Progenitor cell of endocrine pancreas (in vitro differentiated cells): ENCODE measurements at places on chromosomes 16 and 17.
A peak's percentile ranks its signal among the peaks of the same experiment; 100 is the strongest.

- no peak for DNase-seq
Measured at GRCh38 chr17:67746704-67747571, 29.2 kb downstream of the NOL11 start.

GRCh38 chr16:89446136-89446974 lies 44.0 kb downstream of the ANKRD11 start:
- DNase-seq, result no peak

DNA sequence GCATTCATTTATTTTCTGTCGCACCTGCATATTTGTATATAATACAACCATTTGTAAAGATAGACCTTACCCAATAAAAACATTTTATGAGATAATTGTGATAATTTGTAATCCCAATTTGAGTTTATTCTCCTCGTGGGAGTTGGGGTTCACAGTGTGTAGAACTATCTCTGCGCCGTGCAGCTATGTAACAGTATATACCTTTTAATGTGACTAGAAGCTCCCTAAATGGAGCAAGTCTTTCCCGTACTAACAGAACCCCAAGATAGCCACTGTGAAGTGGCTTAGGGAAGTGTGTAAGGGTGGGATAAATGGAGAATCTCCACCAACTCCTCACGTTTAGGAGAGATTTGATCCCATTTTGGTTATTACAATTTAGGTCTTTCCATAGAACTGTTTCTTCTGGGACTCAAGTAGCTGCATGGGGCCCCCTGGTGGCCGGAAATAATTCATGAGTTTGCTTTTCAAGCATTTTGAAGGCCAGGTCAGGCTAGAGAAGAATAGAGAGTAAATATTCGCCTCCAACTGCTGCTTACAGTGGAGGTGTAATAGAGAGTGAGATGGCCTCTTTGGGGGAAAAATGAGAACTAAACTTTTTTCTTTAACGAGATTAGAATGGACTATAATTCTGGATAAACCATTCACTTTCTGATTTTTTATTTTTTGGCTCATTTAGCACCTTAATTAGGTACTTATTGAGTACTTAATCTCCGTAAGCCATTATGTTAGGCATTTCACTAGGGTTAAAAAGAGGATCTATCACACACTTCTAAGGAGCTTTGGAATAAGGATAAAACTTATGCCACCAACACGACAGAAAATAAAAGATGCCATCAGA lies 4.5 kb downstream of the TMEM100 start:
- DNase-seq, result peak; percentile 64

DNA sequence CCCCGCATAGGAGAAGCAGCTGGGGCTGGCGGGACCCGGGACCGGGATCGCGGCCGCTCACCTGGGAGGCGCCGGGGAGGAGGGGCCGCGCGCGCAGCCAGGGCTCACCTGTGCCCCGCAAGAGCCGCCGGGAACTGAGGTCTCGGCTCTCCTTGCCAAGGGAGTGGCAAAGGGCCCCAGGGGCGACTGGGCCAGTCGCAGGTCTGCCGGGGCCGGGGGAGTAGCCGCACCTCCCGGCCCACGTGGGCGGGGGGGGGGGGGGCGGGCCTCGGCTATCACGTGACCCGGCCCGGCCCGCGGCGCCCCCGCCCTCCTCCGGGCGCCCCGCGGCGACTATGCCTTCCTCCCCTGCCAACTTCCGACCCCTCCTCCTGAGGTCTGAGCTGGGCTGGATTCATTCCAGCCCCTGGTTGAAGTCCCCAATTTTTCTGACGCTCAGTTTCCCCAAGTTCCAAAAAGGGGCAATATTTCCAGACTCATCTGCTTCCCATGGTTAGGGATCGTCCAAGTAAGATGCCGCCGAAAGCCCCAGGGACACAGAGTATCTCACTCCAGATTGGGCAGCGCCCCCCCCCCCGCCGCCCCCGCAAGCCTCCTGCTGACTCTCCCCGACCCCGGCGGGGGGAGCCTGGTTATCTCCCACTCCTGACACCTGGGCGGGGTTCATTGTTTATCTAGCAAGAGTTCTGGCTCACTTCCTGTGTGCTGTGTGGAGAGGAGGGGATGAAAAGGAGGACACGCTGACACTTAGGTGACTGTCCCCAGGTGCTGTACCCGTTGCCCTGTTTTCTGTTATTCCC lies at the start of gene TMC6:
Gene TMC6 (minus strand): TSS at position 205 of the 800 bp plus-strand sequence. CDS start 1,923 bp downstream, outside the sequence.
- DNase-seq, result peak; percentile 66

GRCh38 chr16:30904114-30904780 lies 7.8 kb downstream of the CTF1 start:
- no peak for DNase-seq

DNA sequence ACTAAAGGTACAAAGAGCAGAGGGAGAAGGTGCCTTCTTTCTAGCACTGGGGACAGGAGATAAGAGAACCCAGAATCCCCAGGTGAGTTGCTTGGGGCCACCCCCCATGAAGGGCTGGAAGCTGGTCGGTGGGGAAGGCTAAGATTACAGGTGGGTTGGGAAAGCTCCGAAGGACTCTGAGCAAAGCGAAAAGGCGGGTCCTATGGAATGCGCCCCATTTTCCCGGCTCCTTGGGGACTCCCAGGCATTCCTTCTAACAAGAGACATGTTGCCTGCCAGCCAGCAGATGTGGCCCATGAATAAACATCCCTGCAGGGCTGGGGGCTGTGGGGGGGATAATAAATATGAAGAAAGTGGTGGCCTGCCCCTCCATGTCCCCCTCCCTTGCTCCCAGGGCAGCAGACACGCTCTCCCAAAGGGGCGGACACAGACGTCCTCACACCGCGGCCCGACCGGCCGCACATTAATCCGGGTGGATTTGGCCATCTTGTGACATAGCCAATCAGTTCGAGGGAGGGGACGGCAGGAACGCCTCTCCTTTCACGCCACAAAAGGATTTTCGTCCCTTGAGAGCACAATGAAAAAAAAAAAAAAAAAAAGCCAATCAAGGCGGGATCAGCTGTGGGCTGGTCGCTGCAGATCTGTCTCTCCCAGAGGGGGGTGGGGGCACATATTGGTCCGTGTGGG lies 98.5 kb downstream of the SOX9 start:
- DNase-seq, result no peak

DNA sequence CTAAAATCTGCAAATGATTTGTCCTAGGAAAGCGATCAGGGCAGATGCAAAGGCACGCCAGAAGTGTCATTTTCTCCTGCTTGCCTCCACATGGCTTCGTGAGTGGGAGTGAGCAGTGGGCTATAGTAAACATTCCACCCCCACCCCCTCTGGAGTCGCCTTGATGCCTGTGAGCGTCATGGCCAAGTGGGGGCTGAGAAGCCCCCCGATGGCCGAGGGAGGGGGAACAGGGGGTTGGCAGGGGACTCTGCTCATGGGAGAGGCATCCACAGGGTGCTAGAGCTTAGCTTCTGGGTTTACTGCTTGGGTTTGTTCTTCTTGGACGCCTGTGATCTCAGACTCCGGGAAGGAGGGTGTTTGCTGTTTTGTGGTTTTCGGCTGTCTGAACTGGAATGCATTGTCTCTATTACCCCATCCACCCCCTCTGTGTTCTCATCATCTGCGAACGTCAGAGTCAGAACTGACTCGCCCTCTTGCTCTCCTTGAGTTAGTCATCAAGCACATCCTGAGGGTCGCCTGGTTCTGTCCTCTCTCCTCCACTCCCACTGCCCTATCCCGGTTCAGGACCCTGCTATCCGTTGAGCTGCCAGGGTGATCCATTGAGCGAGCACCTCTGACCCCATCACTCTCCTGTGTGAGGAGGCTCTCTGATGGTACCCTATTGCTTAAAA lies 15.4 kb downstream of the TNS4 start:
- no peak for DNase-seq

- DNase-seq, result no peak
Measured at GRCh38 chr17:55743103-55743679, 7.7 kb upstream of the PCTP start.

- DNase-seq, result no peak
Measured at GRCh38 chr16:14445937-14446715, 183.9 kb downstream of the PARN start.

- DNase-seq, result no peak
Measured at GRCh38 chr17:30961209-30962188, 9.3 kb upstream of the RNF135 start.

GRCh38 chr17:76268991-76269981 lies 4.1 kb downstream of the UBALD2 start:
- no peak for DNase-seq

GRCh38 chr17:5362162-5362811 lies 57.2 kb downstream of the NUP88 start:
- DNase-seq, result no peak

- DNase-seq, result peak; percentile 52
Measured at GRCh38 chr16:22297871-22298733, 893 bp downstream of the POLR3E start.

DNA sequence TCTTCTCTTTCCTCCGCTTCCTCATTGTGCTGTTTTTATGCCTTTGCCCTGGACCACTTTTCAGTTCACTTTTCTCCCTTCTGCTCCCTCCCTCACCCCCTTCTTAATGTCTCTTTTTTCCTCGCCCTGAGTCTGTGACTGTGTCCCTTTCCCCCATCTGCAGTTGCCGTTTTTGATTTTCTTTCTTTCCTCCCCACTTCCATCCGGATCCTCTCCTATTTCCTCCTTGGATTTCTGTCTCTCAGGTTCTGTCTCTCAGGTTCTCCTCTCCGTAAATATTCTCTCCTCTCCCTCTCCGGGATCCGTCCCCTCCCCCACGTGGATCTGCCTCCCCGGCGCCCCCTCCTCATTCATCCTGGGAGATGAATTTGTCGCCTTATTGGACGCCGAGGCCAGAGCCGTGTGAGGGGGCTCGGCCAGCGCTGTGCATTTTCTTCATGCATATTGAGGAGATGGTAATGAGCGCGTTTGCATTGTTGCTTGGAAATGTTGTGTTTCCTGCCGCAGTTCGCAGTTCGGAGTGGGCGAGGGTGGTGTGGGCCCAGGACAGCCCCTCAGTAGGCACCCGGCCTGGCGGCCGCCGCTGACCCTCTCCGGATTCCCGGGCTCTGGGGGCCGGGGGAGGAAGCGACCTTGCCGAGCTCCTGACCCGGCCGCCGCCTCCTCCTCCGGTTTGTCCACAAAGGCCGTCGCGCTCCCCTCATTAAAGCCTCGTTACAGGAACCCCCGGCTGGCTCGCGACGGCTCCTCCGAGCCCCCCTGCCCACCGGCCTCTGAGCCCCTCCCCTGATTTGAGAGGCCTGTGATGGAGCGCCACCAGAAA lies 4.5 kb upstream of the IRX3 start:
- DNase-seq, result no peak

DNA sequence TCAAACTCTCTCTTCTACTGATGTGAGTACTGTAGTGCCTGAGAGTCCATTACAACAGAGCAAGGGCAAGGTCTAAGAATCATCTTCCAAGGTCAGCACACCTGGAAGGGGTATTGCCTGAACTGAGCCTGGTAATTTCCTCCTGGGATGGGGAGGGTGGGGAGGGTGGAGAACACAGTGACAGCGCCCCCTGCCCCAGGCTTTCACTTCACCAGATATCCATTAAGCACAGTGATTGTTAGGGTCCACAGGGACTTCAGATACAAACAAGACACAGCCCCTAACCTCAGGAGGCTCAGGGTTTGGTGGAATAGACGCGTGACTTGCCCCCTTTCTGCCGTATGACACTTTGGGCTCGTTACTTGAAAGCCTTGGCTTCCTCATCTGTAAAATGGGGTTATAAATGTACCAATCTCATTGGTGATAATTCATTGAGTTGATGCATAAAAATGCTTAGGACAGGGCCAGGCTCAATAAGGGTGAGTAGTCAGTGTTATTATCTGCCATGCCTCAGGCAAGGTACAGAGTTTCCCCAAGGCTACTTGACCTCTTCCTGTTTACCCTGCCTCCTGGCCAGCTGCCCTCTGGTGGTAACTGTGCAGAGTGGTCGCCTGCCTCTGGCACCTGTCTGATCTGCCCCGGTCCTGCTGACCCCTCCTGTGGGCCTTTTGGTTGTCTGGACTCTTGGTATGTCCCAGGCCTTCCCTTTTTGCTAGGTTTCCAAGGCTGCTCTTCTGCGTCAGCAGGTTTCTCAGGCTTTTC lies 13.1 kb upstream of the BRD7 start:
- DNase-seq, result no peak

- no peak for DNase-seq
Measured at GRCh38 chr17:11601661-11602060, 3.4 kb downstream of the DNAH9 start.

- DNase-seq, result no peak
Measured at GRCh38 chr16:59192551-59193199, 458.6 kb upstream of the GOT2 start.

- no peak for DNase-seq
Measured at GRCh38 chr17:69876757-69877156, 198.3 kb upstream of the KCNJ16 start.

- peak; percentile 23 for DNase-seq
Measured at GRCh38 chr16:87951552-87952538, 611 bp downstream of the BANP start.

- no peak for DNase-seq
Measured at GRCh38 chr16:65967376-65967775, 399.1 kb upstream of the CDH5 start.

DNA sequence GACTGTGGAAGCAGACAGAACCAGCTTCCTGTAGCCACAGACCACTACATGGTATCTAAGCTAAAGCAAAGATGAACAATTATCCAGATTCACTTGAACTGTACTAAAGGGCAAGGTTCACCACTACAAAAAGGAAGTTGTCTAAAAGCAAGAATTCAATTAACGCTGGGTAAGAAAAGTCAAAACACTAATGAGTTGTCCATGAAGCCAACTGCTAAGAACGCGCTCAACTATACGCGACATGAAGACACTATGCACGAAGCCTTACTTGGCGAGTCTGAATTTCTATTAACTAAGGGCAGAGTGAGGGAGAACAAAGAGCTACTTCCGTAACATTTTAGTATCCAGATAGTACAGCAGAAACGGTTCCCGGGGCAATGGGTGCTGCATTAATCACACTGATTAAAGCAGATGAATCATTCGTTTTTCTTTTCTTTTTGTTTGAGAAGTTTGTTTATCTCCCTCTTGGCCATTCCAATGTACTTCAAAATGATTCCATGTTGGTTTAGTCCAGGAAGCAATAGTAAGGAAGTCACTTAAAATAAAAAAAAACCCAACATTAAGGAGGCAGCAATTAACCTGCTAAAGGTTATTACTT lies 2.8 kb upstream of the RPS15A start:
- no peak for DNase-seq

DNA sequence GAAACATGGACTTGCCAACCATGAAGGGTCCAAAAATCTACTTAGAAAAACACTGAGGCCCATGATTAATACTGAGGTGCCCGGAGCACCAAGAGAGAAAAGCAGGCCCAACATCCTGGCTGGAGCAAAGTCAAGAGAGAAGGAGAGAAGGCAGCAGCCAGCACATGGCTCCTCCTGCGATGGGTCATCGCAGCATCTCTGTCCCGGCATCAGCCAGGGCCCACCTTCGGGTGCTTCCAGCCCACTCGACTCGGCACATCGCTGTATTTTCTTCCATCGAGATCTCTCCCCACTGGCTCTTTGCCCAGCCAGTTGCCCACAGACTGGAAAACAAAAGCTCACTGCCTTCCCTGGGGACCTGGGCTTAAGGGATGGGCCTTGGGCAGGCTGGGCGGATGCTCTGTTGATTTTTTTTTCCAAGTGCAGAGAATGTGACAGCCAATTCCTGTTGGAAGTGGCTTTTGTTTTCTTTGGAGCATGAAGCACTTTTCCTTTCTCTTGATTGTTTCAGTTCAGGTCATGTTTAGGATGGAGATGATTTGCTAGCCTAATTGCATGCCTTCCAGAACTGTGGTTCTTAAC lies 58.1 kb downstream of the CYB5B start:
- DNase-seq, result no peak
